ENCODE measurements at places on chromosomes 3 and 15. TPM values are rescaled to one million over a fixed set of nuclear protein-coding genes. Genes with fewer than 3 reads are reported as not detected.
A peak's percentile ranks its signal among the peaks of the same experiment; 100 is the strongest.

GRCh38 chr3:140521751-140522445 lies 156.0 kb upstream of the TRIM42 start:
- H3K4me3 ChIP-seq, result no peak overlapping the region
- no peak for DNase-seq
- no peak overlapping the region for H3K27ac ChIP-seq
- no peaks in the 10 kb centered on the region for H3K36me3 ChIP-seq
- no peaks in the 10 kb centered on the region for H3K4me1 ChIP-seq

- H3K36me3 ChIP-seq, result no peaks in the 10 kb centered on the region
- DNase-seq, result no peak
- H3K27me3 ChIP-seq, result peaks cover 18% of the 10 kb centered on the region
- no peak overlapping the region for H3K4me3 ChIP-seq
Observed at GRCh38 chr3:133041524-133041829, 3.3 kb downstream of the TMEM108 start.

Gene C3orf20
- total RNA-seq, result not detected

DNA sequence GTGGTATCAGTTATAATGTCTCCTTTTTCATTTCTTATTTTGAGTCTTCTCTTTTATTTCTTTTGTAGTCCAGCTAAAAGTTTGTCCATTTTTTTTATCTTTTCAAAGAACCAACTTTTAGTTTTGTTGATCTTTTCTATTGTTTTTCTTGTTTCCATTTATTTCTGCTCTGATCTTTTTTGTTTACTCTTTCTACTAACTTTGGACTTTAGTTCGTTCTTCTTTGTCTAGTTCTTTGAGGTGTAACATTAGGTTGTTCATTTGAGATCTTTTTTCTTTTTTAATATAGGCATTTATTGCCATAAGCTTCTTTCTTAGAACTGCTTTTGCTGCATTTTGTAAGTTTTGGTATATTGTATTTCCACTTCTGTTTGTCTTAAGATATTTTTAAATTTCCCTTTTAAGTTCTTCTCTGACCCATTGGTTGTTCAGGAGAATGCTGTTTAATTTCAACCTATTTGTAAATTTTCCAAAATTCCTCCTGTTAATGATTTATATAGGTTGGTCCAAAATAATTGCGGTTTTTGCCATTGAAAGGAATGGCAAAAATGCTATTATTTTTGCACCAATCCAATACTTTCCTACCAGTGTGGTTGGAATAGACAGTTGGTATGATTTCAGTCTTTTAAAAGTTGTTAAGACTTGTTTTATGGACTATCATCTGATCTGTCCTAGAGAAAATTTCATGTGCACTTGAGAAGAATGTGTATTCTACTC lies 51.2 kb downstream of the KAT2B start:
- no peak for DNase-seq
- no peak overlapping the region for H3K27ac ChIP-seq
- no peak overlapping the region for H3K4me3 ChIP-seq
- peaks cover 2% of the 10 kb centered on the region for H3K4me1 ChIP-seq

DNA sequence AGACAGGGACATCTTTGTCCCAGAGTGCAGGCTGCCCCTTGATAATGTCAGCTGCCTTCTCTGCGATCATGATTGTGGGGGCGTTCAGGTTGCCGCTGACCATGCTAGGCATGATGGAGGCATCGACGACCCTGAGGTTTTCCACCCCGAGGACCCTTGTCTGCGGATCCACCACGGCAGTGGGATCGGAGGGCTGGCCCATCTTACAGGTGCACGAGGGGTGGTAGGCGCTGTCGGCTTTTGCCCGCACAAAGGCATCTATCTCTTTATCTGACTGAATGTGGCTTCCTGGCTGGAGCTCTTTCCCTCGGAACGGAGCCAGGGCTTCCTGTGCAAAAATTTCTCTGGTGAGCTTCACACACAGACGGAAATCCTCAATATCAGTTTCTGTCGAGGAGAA lies 28.4 kb downstream of the CHDH start:
- no peak overlapping the region for H3K27ac ChIP-seq
- no peaks in the 10 kb centered on the region for H3K4me1 ChIP-seq
- H3K4me3 ChIP-seq, result no peak overlapping the region
- no peaks in the 10 kb centered on the region for H3K36me3 ChIP-seq
- DNase-seq, result no peak

Gene PRSS50
- total RNA-seq, result 0.34 TPM

DNA sequence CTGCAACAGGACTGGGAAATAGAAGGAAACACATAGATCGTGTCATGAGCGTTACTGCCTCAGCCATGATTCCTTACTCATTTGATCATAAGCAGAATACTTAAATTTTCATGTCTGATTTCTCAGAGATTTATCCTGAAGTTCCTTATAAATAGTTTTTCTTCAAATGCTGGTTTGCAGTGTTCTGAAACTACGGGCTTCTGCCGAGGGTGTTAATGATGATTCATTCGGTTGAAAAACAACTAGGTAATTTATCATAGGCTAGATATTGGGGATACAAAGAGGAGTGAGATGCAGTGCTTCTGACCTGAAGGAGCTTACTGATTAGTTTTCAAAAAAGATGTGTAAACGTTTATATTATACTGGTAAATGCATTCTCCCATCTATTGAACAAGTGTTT lies 428.9 kb downstream of the NLGN1 start:
- H3K4me1 ChIP-seq, result no peaks in the 10 kb centered on the region
- no peak overlapping the region for H3K27ac ChIP-seq
- H3K4me3 ChIP-seq, result no peak overlapping the region
- no peaks in the 10 kb centered on the region for H3K27me3 ChIP-seq

Gene XIRP1
- 411 TPM for total RNA-seq

DNA sequence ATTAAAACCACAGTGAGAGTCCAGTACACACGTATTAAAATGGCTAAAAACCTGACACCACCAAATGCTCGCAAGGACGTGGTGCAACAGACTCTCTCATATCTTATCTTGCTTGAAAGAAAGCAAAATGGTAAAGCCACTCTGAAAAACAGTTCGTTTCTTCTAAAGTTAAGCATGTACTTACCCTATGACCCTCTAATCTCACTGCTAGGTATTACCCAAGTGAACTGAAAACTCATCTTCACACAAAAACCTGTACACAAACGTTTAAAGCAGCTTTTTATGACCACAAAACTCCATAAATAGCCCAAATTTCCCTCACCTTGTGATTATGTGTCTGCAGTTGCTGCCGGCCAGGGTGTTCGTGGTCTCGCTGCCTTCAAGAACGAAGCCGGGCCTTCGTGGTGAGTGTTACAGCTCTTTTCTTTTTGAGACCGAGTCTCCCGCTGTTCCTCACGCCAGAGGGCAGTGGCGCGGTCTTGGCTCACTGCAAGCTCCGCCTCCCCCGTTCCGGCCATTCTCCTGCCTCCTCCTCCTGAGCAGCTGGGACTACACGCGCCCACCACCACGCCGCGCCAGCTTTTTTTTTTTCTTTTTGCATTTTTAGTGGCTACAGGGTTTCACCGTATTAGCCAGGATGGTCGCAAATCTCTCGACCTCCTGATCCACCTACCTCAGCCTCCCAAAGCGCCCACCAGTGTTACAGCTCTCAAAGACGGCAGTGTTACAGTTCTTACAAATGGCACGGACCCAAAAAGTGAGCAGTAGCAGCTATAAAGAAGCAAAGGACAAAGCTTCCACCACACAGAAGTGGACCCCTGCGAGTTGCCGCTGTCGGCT lies 165.4 kb downstream of the TJP1 start:
- no peak overlapping the region for H3K27ac ChIP-seq
- H3K36me3 ChIP-seq, result no peaks in the 10 kb centered on the region
- H3K4me3 ChIP-seq, result no peak overlapping the region
- H3K4me1 ChIP-seq, result no peaks in the 10 kb centered on the region
- H3K27me3 ChIP-seq, result no peaks in the 10 kb centered on the region
- DNase-seq, result no peak

GRCh38 chr3:104521606-104522336 lies 844.9 kb upstream of the ALCAM start:
- no peaks in the 10 kb centered on the region for H3K36me3 ChIP-seq
- no peak overlapping the region for H3K4me3 ChIP-seq
- H3K4me1 ChIP-seq, result no peaks in the 10 kb centered on the region
- H3K27ac ChIP-seq, result no peak overlapping the region

Gene BTLA
- total RNA-seq, result 0.07 TPM

GRCh38 chr3:176328666-176329065 lies 868.6 kb downstream of the TBL1XR1 start:
- no peak overlapping the region for H3K27ac ChIP-seq
- no peak overlapping the region for H3K4me3 ChIP-seq
- no peaks in the 10 kb centered on the region for H3K36me3 ChIP-seq
- no peaks in the 10 kb centered on the region for H3K27me3 ChIP-seq

- DNase-seq, result no peak
- H3K4me3 ChIP-seq, result no peak overlapping the region
- H3K36me3 ChIP-seq, result no peaks in the 10 kb centered on the region
- no peak overlapping the region for H3K27ac ChIP-seq
- peaks cover 25% of the 10 kb centered on the region for H3K27me3 ChIP-seq
Observed at GRCh38 chr15:33304924-33305323, 5.8 kb upstream of the RYR3 start.

DNA sequence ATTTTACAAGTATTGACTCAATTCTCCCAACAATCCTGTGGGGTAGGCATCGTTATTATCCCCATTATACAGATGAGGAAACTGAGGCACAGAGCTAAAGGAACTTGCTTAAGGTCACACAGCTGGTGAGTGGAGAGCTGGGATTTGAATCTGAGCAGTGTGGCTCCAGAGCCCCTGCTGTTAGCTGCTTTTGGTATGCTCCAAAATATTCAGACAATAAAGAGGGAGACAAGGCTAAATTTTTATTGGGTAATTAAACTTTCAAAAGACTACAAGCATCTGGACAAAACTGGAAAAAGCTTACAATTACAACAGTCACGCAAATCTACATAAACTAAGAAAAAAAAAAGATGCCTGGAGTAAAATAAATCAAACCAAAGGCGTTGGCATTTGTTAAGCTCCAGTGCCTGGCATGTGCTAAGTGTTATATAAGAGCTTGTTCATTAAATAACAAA lies 27.7 kb downstream of the CCDC13 start:
- H3K4me1 ChIP-seq, result peaks cover 14% of the 10 kb centered on the region
- H3K27ac ChIP-seq, result peak overlapping the region; percentile 72
- no peak overlapping the region for H3K4me3 ChIP-seq
- DNase-seq, result no peak
- H3K36me3 ChIP-seq, result no peaks in the 10 kb centered on the region

GRCh38 chr3:135752851-135753250 lies 212.7 kb upstream of the PPP2R3A start:
- H3K4me3 ChIP-seq, result no peak overlapping the region
- H3K27me3 ChIP-seq, result no peaks in the 10 kb centered on the region
- no peak for DNase-seq
- H3K27ac ChIP-seq, result no peak overlapping the region
- H3K4me1 ChIP-seq, result no peaks in the 10 kb centered on the region
- H3K36me3 ChIP-seq, result no peaks in the 10 kb centered on the region

- peaks cover 18% of the 10 kb centered on the region for H3K4me1 ChIP-seq
- no peak overlapping the region for H3K4me3 ChIP-seq
- H3K27me3 ChIP-seq, result peaks cover 23% of the 10 kb centered on the region
- H3K27ac ChIP-seq, result no peak overlapping the region
- no peak for DNase-seq
Observed at GRCh38 chr3:14305324-14305723, 97.1 kb upstream of the SLC6A6 start.

Gene AP3B2
- total RNA-seq, result not detected

Gene ETV5
- 4.9 TPM for total RNA-seq

GRCh38 chr15:49621887-49622286 lies 1.0 kb downstream of the DTWD1 start:
- H3K4me3 ChIP-seq, result peak overlapping the region; percentile 92
- no peaks in the 10 kb centered on the region for H3K36me3 ChIP-seq
- no peak for DNase-seq
- H3K4me1 ChIP-seq, result peaks cover 30% of the 10 kb centered on the region
- no peak overlapping the region for H3K27ac ChIP-seq
- H3K27me3 ChIP-seq, result no peaks in the 10 kb centered on the region

DNA sequence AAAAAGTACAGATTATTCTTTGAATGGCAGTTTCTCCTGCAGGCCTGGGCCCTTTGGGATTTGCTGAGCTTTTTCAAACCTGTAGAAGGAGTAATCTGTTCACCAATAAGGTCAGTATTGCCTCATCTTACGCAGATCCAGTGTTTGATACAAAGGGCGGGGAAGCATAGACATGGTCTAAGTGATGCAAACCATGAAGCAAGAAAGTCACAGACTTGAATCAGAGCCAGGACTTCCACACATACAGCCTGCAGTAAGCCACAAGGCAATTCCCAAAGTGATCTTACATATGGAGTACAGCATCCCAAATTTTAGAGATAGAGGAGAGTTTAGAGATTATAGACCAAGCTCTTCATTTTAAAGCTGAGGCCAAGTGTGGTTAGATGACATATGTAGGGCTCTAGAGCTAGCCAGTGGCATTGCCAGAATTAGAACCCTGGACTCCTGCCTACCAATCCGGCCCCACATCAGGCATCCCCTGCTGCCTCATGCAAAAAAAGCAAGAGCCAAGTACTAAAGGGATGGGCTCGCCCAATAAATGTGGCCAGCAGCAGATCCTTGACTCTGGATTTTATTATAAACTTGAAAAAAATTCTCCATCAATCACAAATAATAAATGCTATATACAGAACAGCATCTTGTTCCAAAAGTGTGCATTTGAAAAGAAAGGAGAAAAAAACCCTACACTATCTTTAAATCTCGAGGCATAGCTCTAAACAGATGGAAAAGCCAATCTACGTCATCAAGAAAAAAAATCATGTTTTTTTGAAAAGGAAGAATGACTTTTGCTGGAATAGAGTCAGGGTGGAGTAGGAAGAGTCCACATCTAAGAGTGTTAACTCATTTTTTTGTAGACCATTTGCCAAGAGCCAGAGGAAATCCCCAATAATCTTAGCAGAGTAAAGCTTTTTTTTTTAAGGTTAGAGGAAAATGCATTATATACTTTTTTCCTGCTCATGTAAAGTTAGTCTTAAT lies 24.0 kb downstream of the ABI3BP start:
- H3K36me3 ChIP-seq, result no peaks in the 10 kb centered on the region
- H3K27me3 ChIP-seq, result no peaks in the 10 kb centered on the region
- DNase-seq, result peak; percentile 19
- H3K4me1 ChIP-seq, result no peaks in the 10 kb centered on the region
- H3K4me3 ChIP-seq, result no peak overlapping the region

DNA sequence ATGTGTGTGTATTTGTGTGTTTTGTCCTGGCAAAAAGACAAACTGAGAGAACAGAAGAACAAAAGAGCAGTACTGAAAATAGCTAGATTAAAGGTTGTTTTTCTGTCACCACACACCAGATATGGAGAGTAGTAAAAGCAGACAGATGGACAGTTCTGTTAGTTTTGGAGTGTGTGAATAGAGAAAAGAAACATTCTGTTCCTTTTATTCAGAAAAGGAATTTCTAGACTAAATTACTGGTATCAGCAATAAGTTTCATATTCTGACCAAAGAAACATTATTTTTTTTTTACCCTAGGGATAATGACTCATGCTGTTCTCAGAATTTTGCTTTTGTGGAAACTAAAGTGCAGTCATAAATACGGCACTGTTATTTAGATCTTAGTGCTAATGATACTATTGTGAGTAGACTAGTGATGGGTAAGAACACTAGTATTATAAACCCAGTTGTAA lies 32.9 kb downstream of the PIK3CA start:
- H3K4me3 ChIP-seq, result no peak overlapping the region
- peaks cover 75% of the 10 kb centered on the region for H3K4me1 ChIP-seq
- DNase-seq, result no peak
